ENCODE measurements at places on chromosomes 3 and 15.

GRCh38 chr15:63915209-63915872, 81.6 kb upstream of the HERC1 start:
- no peak for DNase-seq

DNA sequence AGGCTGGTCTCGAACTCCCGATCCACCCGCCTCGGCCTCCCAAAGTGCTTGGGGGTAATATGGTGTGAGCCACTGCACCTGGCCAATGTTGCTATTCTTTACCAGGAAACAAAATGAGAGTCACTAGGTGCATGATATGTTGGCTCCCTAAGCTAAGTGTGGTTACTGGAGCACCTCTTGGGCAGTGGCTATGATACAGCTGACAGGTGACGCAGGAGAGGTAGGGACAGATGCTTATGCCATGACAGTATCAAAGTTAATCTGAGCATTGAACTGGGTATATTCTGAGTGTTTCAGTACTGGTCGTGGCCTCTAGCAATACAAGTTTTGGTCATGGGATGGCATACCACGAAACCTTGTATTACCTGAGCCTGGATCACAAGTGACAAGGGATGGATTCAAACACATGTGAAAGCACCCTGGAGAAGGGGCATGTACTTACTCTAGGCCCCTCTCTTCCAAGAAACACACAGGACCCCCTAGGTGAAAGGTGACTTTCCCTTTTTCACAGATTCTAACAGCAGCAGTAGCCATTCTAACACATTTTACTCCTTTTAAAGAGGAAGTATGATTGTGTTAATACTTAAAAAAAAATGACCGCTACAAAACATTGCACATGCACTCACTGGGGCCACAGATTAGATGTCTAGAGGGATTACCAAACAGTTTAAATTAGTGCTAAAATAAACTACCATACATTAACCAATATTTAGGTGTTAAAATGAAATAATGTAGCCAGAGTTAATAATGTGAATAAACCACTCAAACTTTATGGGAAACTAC, 467.3 kb downstream of the SHQ1 start:
- DNase-seq, result no peak

DNA sequence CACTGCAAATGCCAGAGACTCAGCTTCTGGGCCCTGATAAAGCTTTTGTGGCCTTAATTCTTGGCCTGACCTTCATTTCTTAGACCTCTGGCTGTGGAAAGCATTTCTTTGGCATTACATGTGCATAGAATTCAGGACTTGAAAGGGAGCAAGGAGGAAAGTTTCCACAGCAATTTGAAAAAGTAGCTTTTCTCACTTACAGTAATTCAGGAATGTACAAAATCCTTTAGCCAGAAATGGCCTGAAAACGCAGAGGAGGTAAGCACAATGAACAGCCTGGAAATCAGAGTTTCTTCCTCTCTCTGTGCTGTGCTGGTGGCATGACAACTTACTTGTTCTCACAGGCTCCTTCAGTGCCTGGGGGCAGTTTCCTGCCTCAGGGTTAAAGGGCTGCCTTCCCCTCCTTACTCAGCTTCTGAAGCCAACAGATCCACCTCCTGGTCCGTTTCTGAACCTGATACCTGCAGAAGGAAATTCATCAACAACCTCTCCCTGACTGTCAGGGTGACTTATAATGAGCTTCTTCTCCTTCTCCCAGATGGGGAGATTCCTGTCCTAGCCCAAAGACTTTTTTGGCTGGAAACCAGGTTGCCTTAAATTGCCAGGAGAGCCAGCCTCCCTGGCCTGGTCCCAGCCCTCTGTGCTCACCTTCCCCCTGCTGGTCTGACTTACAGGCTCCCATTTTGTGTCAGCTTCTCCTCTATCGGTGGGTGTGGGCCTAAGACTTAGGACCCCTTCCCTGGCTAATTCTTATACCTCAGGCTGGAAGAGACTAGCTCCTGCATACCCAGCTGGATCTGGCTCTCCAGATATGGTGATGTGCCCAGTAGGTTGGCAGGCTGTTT, 102.3 kb downstream of the MYRIP start:
- DNase-seq, result no peak

DNA sequence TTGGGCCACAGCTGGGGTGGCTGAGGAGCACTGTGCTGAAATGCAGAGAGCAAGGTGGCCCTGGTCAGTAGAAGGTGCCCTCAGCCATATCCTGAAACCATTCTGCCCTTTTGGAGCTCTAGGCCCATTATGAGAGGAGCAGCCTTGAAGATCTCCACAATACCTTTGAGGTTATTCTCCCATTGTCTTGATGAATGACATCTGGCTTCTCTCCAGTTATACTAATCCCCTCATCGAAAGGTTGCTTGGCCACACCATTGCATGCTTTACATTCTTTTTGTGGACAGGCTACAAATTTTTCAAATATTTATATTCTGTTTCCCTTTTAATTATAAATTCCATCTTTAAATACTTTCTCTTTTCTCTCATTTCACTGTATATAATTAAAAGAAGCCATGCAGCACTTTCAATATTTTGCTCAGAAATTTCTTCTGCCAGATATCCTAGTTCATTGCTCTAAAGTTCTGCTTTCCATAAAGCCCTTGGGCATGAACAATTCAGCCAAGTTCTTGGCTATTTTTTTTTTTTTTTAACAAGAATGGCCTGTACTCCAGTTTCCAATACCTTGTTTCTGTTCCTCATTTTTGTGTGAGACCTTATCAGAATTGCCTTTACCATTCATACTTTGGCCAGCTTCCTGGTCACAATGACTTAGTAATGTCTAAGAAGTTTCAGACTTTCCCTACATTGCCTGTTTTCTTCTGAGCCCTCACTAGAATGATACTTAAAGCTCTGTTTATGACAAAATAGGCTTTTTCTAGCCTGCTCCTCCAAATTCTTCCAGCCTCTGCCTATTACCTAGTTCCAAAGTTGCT, 138.9 kb upstream of the SGO1 start:
- no peak for DNase-seq

DNA sequence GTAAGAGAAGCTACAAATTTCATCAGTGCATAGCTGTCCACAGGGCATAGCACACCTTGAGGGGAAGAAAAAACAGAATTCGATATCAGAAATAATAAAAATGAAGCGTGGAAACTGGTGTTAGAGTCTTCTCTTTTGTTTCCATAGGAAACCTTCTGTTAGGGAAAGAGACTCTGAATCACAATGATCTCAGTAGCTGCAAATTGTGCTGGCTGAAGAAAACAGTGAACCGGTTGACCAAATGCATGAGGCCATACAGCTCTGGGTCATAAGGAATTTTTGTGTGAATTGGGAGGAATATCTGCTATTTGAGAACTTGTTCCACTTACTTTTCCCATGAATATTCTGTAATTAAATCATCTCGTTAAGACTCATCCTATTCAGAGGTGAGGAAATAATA, 580.2 kb upstream of the NECTIN3 start:
- no peak for DNase-seq

All from activated CD4-positive, alpha-beta T cell treated with anti-CD3 and anti-CD28 coated beads for 4 hours (primary cell).